A549 treated with Hydrocortisone at 1 μM for 4 hours (cell line): ENCODE measurements at places on chromosomes 6 and 20. TPM values are rescaled to one million over a fixed set of nuclear protein-coding genes. Genes with fewer than 3 reads are reported as not detected.

Gene NCOA7
- 10.4 to 18.8 TPM (median 14.1 TPM) in 5 replicates for total RNA-seq

Gene ZNF334
- total RNA-seq = not detected in 5 replicates

Gene PKIB
- total RNA-seq = 0.59 to 0.75 TPM (median 0.73 TPM) in 5 replicates

Gene ANKRD60
- not detected in 5 replicates for total RNA-seq

Gene SOBP
- 0.68 to 1.2 TPM (median 0.85 TPM) in 5 replicates for total RNA-seq

Gene BTBD3
- total RNA-seq = 11.9 to 18.1 TPM (median 17.0 TPM) in 5 replicates

Gene OPN5
- not detected in 5 replicates for total RNA-seq

Gene ELOVL5
- 60.3 to 78.8 TPM (median 68.5 TPM) in 5 replicates for total RNA-seq

Gene NKX2-4
- 0.05 TPM in 1 of 5 replicates, not detected in the others for total RNA-seq

Gene MCCD1
- not detected in 5 replicates for total RNA-seq

Gene IL20RA
- 0.02 to 0.15 TPM (median 0.05 TPM) in 3 of 5 replicates, not detected in the others for total RNA-seq

Gene TBXT
- total RNA-seq = 0.21 TPM in 1 of 5 replicates, not detected in the others

Gene PPP1R16B
- total RNA-seq = 0.08 to 0.22 TPM (median 0.14 TPM) in 5 replicates

Gene SAPCD1
- total RNA-seq = 2.6 to 4.9 TPM (median 3.2 TPM) in 5 replicates

Gene C20orf141
- total RNA-seq = 0.28 to 0.69 TPM (median 0.53 TPM) in 5 replicates

Gene ABHD16B
- 0.08 to 0.13 TPM in 2 of 5 replicates, not detected in the others for total RNA-seq

Gene DDO
- total RNA-seq = 0.08 to 0.16 TPM (median 0.08 TPM) in 5 replicates

Gene SENP6
- 26.0 to 40.5 TPM (median 30.2 TPM) in 5 replicates for total RNA-seq

Gene HSPA1B
- total RNA-seq = 110 to 176 TPM (median 161 TPM) in 5 replicates

Gene COL10A1
- 0.03 TPM in 1 of 5 replicates, not detected in the others for total RNA-seq

Gene DEFB118
- not detected in 5 replicates for total RNA-seq

Gene TGM3
- total RNA-seq = 0.06 to 0.12 TPM (median 0.07 TPM) in 4 of 5 replicates, not detected in the other

Gene CDK5RAP1
- total RNA-seq = 30.6 to 34.8 TPM (median 32.0 TPM) in 5 replicates

Gene KCNG1
- total RNA-seq = 24.0 to 41.9 TPM (median 29.8 TPM) in 5 replicates

Gene DACT2
- 0.06 to 0.14 TPM (median 0.12 TPM) in 5 replicates for total RNA-seq

Gene MCHR2
- total RNA-seq = not detected in 5 replicates

Gene TREML4
- total RNA-seq = not detected in 5 replicates

Gene TREM1
- 0.10 to 0.25 TPM (median 0.13 TPM) in 3 of 5 replicates, not detected in the others for total RNA-seq

Gene SCUBE3
- 0.02 to 0.09 TPM (median 0.05 TPM) in 5 replicates for total RNA-seq

Gene LY6G6F
- total RNA-seq = not detected in 5 replicates

Gene C20orf202
- 0.07 TPM in 1 of 5 replicates, not detected in the others for total RNA-seq

Gene PTGIS
- 0.02 to 0.07 TPM (median 0.05 TPM) in 3 of 5 replicates, not detected in the others for total RNA-seq

Gene ZFP57
- total RNA-seq = not detected in 5 replicates

Gene DEFB114
- total RNA-seq = not detected in 5 replicates

Gene PLCB1
- 0.41 to 1.2 TPM (median 0.99 TPM) in 5 replicates for total RNA-seq

Gene PARD6B
- 2.7 to 3.9 TPM (median 3.4 TPM) in 5 replicates for total RNA-seq

Gene DEFB124
- 0.38 to 1.1 TPM (median 0.76 TPM) in 3 of 5 replicates, not detected in the others for total RNA-seq

Gene WFDC10B
- not detected in 5 replicates for total RNA-seq

Gene PTCRA
- not detected in 5 replicates for total RNA-seq

Gene CST5
- not detected in 5 replicates for total RNA-seq

Gene OPRM1
- total RNA-seq = not detected in 5 replicates

Gene LHFPL5
- total RNA-seq = 0.09 to 0.15 TPM (median 0.12 TPM) in 3 of 5 replicates, not detected in the others
